H1 (cell line): ENCODE measurements at places on chromosomes 5 and 9. TPM values are rescaled to one million over a fixed set of nuclear protein-coding genes. Genes with fewer than 3 reads are reported as not detected.
A peak's percentile ranks its signal among the peaks of the same experiment; 100 is the strongest.

GRCh38 chr5:67732921-67733320 lies 482.6 kb upstream of the PIK3R1 start:
- no peak for DNase-seq
- no peaks in the 10 kb centered on the region; the same call in 1 of the 2 replicates for H3K4me1 ChIP-seq

- no peaks in the 10 kb centered on the region for H3K36me3 ChIP-seq
- no peak overlapping the region for H3K4me3 ChIP-seq
- H3K4me1 ChIP-seq = no peaks in the 10 kb centered on the region
Measured at GRCh38 chr5:83767409-83767992, 46.8 kb upstream of the HAPLN1 start.

DNA sequence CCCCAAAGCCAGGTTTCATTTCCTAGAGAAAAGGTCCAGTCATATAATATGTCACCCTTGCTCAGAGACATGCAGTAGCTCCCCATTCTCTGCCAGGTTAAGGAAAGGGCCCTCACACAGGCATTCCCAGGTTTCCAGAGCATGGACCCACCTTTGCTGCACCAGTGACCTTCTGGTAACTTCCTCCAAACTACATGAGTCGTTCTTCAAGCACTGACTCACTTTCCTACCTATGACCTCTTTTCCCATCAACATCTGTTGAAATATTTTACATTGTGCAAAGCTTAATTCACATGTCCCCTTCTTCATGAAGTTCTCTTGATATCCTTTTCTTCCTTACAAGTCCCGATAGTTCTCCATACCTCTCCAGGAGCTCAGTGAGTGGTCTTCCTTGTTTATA lies 25.9 kb downstream of the SH3TC2 start:
- DNase-seq = no peak
- H3K27ac ChIP-seq = no peak overlapping the region
- no peak overlapping the region for H3K4me3 ChIP-seq
- H3K27me3 ChIP-seq = no peaks in the 10 kb centered on the region
- no peaks in the 10 kb centered on the region for H3K36me3 ChIP-seq
- no peaks in the 10 kb centered on the region for H3K4me1 ChIP-seq

TRAF1 gene
- 1.5 and 1.6 TPM in 2 replicates for total RNA-seq

DNA sequence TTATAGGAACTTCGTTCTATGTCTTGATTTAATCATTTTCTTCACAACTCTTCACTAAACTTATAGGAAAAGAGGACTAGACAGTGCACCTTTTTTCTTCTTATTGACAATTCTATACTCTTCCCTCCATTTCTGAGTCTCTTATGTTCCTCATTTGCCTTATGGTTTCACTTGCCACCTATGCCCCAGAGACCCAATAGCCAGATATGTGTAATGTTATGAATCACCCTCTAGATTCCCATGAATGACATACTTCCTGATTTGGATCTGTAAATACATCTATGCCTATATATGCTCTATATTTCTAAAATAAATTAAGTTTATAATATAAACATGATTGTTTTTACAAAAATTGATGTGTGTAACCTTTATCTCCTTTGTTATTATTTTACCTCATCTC lies 514.1 kb upstream of the MEF2C start:
- DNase-seq = no peak
- no peaks in the 10 kb centered on the region for H3K36me3 ChIP-seq
- no peaks in the 10 kb centered on the region for H3K4me1 ChIP-seq
- H3K4me3 ChIP-seq = no peak overlapping the region

- H3K4me1 ChIP-seq = no peaks in the 10 kb centered on the region
- DNase-seq = no peak
Measured at GRCh38 chr9:94528886-94529285, 26.0 kb upstream of the PCAT7 start.

- no peaks in the 10 kb centered on the region for H3K36me3 ChIP-seq
- H3K4me1 ChIP-seq = no peaks in the 10 kb centered on the region
- no peaks in the 10 kb centered on the region for H3K27me3 ChIP-seq
- no peak overlapping the region for H3K4me3 ChIP-seq
- H3K27ac ChIP-seq = no peak overlapping the region
Measured at GRCh38 chr5:93279296-93279963, 301.6 kb downstream of the NR2F1-AS1 start.

GRCh38 chr5:71734141-71734540 lies 15.1 kb downstream of the CARTPT start:
- no peak overlapping the region for H3K27ac ChIP-seq
- H3K27me3 ChIP-seq = no peaks in the 10 kb centered on the region
- H3K36me3 ChIP-seq = no peaks in the 10 kb centered on the region
- no peaks in the 10 kb centered on the region for H3K4me1 ChIP-seq
- H3K4me3 ChIP-seq = no peak overlapping the region

GPR151 gene
- total RNA-seq = not detected in 2 replicates

DNA sequence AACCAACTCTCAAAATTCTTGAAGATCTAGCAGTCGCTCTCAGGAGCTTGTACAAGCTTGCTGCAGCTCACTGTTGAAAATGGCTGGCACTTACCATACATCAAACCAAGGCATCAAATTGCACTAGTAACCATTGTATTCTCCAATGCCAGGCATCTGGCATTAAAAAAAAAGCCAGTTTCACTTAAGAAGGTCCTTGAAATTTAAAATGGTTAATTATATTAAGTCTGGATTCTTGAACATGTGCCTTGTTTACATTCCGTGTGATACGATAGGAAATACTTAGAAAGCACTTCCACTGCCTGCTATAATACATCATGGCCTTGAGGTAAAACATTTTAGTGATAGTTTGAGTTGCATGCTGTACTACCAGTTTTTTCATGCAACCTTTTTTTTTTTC lies 300.7 kb downstream of the KDM4C start:
- DNase-seq = no peak
- no peak overlapping the region for H3K27ac ChIP-seq
- H3K36me3 ChIP-seq = no peaks in the 10 kb centered on the region
- H3K27me3 ChIP-seq = no peaks in the 10 kb centered on the region
- H3K4me3 ChIP-seq = no peak overlapping the region

- H3K4me1 ChIP-seq = no peaks in the 10 kb centered on the region
- H3K27me3 ChIP-seq = no peaks in the 10 kb centered on the region
- H3K36me3 ChIP-seq = no peaks in the 10 kb centered on the region
- no peak overlapping the region for H3K27ac ChIP-seq
- no peak overlapping the region for H3K4me3 ChIP-seq
Measured at GRCh38 chr5:21581508-21581907, 1271.6 kb downstream of the CDH12 start.

GRCh38 chr9:38278931-38279679 lies 113.4 kb upstream of the ALDH1B1 start:
- no peak overlapping the region for H3K27ac ChIP-seq
- 0 out of 2 replicates have a peak, but pooled peaks cover 8% of the 10 kb centered on the region for H3K4me1 ChIP-seq
- no peak overlapping the region for H3K4me3 ChIP-seq
- no peak for DNase-seq
- H3K36me3 ChIP-seq = no peaks in the 10 kb centered on the region

SPINK13 gene
- total RNA-seq = not detected in 2 replicates

NDFIP1 gene
- total RNA-seq = 26.1 and 27.1 TPM in 2 replicates

- peak overlapping the region; percentile 78 for H3K4me3 ChIP-seq
- peaks cover 12% of the 10 kb centered on the region for H3K27me3 ChIP-seq
- H3K27ac ChIP-seq = no peak overlapping the region
Measured at GRCh38 chr5:175795959-175796358, 75.4 kb upstream of the CPLX2 start.

GRCh38 chr5:90709323-90710155 lies 150.9 kb downstream of the ADGRV1 start:
- no peak for DNase-seq
- H3K4me3 ChIP-seq = no peak overlapping the region
- H3K36me3 ChIP-seq = no peaks in the 10 kb centered on the region

SLC6A19 gene
- not detected in 2 replicates for total RNA-seq

DNA sequence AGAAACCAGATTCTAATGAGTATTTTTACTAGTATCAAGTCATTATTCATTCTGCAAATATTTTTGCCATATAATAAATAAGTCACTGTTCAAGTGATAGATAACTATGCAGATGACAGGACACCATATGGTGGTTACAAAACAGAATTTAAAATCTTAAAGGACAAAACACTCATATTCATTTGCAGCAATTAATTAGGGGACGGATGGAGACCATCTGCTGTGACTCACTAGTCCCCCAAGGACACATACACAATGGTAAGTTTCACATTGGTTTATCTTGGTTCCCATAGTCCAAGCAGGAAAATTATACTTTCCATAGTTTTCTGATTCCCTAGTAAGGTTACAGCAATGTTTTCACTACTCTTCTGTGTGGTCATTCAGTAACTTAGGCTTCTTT lies 28.4 kb upstream of the SPATA31C2 start:
- no peak overlapping the region for H3K4me3 ChIP-seq
- no peaks in the 10 kb centered on the region for H3K36me3 ChIP-seq
- DNase-seq = no peak
- no peaks in the 10 kb centered on the region for H3K27me3 ChIP-seq

GRCh38 chr9:127878001-127878651 lies 651 bp upstream of the AK1 start:
- H3K27me3 ChIP-seq = no peaks in the 10 kb centered on the region
- peak; percentile 64 for DNase-seq
- H3K27ac ChIP-seq = no peak overlapping the region
- H3K36me3 ChIP-seq = no peaks in the 10 kb centered on the region
- H3K4me3 ChIP-seq = peak overlapping the region; percentile 66
- H3K4me1 ChIP-seq = no peaks in the 10 kb centered on the region

DNA sequence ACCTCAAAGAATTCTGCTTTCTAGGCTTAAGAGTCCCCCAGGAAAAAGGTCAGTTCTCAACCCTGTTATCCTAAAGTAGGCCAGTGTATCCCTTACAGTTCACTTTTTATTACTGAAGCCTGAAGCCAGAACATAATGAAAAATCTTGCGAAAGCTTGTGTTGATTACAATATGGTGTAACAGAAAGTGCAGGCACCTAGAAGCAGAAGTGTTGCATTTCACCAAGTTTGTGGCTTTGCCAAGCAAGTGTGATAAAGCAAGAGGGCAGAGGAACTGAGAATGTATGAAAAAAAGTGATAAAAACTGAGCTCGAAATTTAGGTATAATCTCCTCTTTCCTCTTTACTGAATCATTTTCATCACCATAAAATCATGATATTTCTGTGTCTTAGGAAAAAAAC lies 26.2 kb downstream of the AGTPBP1 start:
- no peak for DNase-seq
- no peaks in the 10 kb centered on the region for H3K27me3 ChIP-seq
- H3K4me3 ChIP-seq = no peak overlapping the region
- no peaks in the 10 kb centered on the region for H3K36me3 ChIP-seq
- no peak overlapping the region for H3K27ac ChIP-seq

GRCh38 chr9:652914-653313 lies 188.6 kb upstream of the DMRT1 start:
- DNase-seq = no peak
- peaks cover 11% of the 10 kb centered on the region for H3K4me1 ChIP-seq
- H3K36me3 ChIP-seq = no peaks in the 10 kb centered on the region
- no peak overlapping the region for H3K4me3 ChIP-seq
- H3K27me3 ChIP-seq = no peaks in the 10 kb centered on the region
